Thymus (tissue), 14 donors: ENCODE measurements at places on chromosomes 4 and X. TPM values are rescaled to one million over a fixed set of nuclear protein-coding genes. Genes with fewer than 3 reads are reported as not detected.

The HSD17B13 gene
- 0.14 TPM for total RNA-seq

DNA sequence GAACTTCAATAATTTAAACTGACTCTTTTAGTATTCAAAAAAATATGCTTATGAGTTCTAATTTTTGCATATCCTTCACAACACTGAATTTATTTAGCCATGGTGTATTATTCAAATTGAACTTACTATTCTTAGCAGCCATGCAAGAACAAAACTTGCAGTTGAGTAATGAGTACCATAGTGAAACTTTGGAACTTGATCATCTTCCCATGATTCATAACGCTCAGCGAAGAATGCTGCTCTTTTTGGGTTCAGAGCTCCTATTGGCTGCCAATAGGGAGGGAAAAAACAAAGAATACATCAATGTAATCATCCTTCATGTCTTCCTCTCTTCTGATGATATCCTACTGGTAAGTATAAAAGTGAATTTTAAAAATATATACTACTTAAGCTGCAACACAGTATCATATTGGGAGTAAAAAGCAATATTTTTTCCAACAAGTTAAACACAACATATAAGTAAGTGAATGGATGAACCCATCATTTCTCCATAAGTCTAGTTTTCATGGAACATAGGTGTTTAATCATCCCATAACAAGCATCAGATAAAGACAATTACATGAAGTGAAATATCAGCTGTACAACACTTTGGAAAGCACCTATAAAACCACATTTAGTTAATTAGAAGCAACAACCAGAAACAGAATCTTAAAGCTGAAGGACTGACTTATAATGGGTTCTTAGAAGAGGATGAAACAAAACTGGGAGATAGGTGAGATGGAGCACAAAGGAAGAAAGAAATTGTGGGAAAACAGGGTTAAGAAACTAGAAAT lies 145.2 kb upstream of the MAB21L2 start:
- no peaks in the 10 kb centered on the region for H3K36me3 ChIP-seq
- no peak overlapping the region for H3K27ac ChIP-seq
- no peaks in the 10 kb centered on the region for H3K27me3 ChIP-seq
- H3K4me1 ChIP-seq: no peaks in the 10 kb centered on the region
- DNase-seq: no peak
- H3K4me3 ChIP-seq: no peak overlapping the region

The ELF4 gene
- 9.1 TPM for total RNA-seq

The PGAM4 gene
- 0.14 TPM for total RNA-seq

DNA sequence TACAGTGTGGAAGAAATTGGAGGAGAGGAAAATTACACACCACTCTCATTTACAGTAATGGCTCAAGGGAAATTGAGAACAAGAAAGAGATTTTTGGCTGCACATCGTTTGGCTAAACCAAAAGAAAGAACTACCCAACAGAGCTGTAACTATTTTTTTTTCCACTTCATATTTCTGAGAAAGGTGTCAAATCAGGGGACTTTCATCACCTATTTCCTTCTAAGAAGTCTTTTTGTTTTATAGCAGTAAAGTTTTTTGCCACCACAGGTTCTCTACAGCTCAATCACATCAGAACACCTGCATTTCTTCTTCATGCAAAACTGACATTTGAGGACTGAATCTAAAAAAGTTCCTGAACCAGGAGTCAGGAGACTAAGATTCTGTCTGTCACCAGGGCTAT lies 57.5 kb upstream of the TNIP3 start:
- no peaks in the 10 kb centered on the region for H3K36me3 ChIP-seq
- H3K27ac ChIP-seq: no peak overlapping the region
- no peaks in the 10 kb centered on the region for H3K4me1 ChIP-seq
- H3K27me3 ChIP-seq: no peaks in the 10 kb centered on the region

The ASB5 gene
- under 0.01 TPM for total RNA-seq

DNA sequence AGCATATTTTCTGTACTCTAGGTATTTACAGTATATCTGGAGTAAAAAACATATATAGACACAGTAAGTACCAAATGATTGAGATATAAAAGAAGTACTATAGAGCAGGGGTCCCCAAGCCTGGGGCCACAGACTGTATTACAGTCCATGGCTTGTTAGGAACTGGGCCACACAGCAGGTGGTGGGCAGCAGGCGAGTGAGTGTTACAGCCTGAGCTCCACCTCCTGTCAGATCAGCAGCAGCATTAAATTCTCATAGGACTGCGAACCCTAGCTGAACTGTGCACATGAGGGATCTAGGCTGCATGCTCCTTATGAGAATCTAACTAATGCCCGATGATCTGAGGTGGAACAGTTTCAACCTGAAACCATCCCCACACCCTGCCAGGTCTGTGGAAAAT lies 300.7 kb downstream of the NR3C2 start:
- H3K27me3 ChIP-seq: no peaks in the 10 kb centered on the region
- no peak for DNase-seq
- no peaks in the 10 kb centered on the region for H3K36me3 ChIP-seq

- H3K27me3 ChIP-seq: no peaks in the 10 kb centered on the region
- H3K36me3 ChIP-seq: no peaks in the 10 kb centered on the region
- no peaks in the 10 kb centered on the region for H3K4me1 ChIP-seq
- no peak overlapping the region for H3K4me3 ChIP-seq
- H3K27ac ChIP-seq: no peak overlapping the region
- DNase-seq: no peak
Observed at GRCh38 chrX:108270280-108270679, 167.9 kb downstream of the COL4A6 start.

DNA sequence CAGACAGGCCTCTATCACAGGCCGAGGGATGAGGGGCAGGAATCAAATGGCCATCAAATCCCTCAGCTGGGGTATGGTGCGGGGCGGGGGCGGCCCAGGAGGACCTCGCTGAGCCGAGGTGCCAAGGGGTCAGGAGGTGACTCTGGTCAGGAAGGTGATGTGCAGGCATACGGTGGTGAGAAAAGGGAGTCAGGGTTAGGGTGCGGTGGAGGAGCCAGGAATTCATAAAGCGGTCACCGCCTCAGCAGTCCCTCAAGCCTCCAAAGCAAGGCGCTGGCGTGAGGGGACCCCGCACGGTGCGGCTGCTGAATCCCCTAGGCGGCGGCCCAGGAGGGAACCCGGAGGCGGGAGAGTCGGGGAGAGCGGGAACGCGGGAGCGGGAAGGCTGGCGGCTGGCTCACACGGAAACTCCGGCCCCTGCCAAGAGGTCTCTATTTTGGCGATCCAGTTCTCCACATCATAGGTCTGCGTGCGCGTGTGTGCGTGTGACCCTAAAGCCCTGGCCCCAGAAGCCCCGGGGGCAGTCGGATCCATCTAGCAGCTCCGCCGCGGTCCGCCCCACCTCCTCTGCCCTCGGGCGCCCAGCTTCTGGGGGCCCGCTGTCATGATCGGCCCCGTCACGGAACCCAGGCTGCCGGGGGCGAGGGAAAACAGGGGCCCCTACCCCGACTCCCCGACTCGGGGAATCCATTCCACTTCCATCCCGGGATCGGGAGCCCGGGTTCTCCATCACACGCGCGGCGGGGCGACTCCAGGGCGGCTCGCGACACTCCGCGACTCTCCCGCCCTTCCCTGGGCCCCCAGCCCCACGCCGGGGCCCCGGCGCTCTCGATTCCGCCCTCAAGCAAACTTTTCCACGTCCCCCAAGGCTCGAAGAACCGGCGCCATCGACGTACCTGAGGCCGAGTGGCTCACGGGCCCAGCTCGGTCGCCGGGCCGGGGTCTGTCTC lies 593 bp downstream of the ELF4 start:
- no peaks in the 10 kb centered on the region for H3K36me3 ChIP-seq
- H3K27me3 ChIP-seq: no peaks in the 10 kb centered on the region
- peak overlapping the region; percentile 67 for H3K4me3 ChIP-seq
- H3K4me1 ChIP-seq: peaks cover 4% of the 10 kb centered on the region
- DNase-seq: no peak

The SSX2B gene
- not detected for total RNA-seq

DNA sequence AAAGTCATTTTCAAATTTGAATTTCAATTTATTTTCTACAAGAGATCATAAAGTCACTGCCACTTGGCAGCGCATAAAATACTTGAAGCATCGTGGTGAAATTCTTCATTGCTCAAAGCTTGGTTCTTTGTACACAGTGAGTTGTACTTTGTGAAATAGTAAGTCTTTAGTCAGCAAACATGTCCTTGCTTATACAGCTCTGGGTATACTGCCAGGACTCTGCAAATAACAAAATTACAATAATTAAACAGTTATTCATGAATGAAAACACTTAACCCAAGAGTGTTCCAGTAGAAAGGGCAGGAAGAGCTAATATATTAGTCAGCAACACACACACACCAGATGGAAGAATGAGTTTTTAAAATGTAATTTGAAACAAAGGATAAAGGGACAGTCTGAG lies 1300.9 kb upstream of the DIAPH2 start:
- H3K27ac ChIP-seq: no peak overlapping the region
- DNase-seq: no peak
- no peaks in the 10 kb centered on the region for H3K27me3 ChIP-seq
- H3K4me3 ChIP-seq: no peak overlapping the region

GRCh38 chr4:2426069-2426397 lies 7.3 kb downstream of the CFAP99 start:
- H3K27me3 ChIP-seq: no peaks in the 10 kb centered on the region
- H3K4me1 ChIP-seq: no peaks in the 10 kb centered on the region
- H3K27ac ChIP-seq: no peak overlapping the region
- H3K36me3 ChIP-seq: no peaks in the 10 kb centered on the region

GRCh38 chr4:162707962-162708361 lies 458.7 kb downstream of the NAF1 start:
- DNase-seq: no peak
- H3K27me3 ChIP-seq: no peaks in the 10 kb centered on the region
- H3K4me1 ChIP-seq: no peaks in the 10 kb centered on the region
- no peaks in the 10 kb centered on the region for H3K36me3 ChIP-seq
- no peak overlapping the region for H3K4me3 ChIP-seq
- H3K27ac ChIP-seq: no peak overlapping the region

- H3K36me3 ChIP-seq: no peaks in the 10 kb centered on the region
- no peak for DNase-seq
- no peak overlapping the region for H3K4me3 ChIP-seq
- H3K27me3 ChIP-seq: no peaks in the 10 kb centered on the region
- no peaks in the 10 kb centered on the region for H3K4me1 ChIP-seq
Observed at GRCh38 chr4:99857307-99857706, 36.9 kb downstream of the LAMTOR3 start.

The MAGEE1 gene
- 0.85 TPM for total RNA-seq

GRCh38 chrX:44484607-44485146 lies 58.0 kb downstream of the FUNDC1 start:
- no peak overlapping the region for H3K27ac ChIP-seq
- no peak for DNase-seq

The SLC6A14 gene
- 0.09 TPM for total RNA-seq

- no peak for DNase-seq
- H3K27me3 ChIP-seq: no peaks in the 10 kb centered on the region
- H3K27ac ChIP-seq: no peak overlapping the region
- H3K36me3 ChIP-seq: no peaks in the 10 kb centered on the region
Observed at GRCh38 chr4:177492022-177492421, 49.8 kb upstream of the AGA start.

DNA sequence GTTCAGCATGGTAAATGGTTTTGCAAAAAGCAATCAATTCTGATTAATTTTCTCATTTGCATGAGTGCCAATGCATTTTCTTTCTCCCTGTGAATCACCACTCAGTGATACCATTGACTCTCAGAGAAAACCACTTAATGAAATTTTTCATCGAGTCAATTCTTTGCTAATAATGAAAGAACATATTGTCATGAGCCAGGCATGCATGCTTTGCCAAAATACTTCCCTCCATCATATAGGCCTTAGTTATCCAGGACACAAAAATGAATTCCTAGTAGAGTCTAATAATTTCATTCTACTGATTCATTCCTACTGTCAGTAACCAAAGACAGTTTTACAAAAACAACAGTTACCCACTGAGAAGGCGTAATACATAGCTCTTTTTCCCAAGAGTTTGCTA lies 680.0 kb downstream of the TRIML1 start:
- no peaks in the 10 kb centered on the region for H3K4me1 ChIP-seq
- H3K27ac ChIP-seq: no peak overlapping the region
- H3K4me3 ChIP-seq: no peak overlapping the region
- no peaks in the 10 kb centered on the region for H3K36me3 ChIP-seq

The UGT2B15 gene
- 0.05 TPM for total RNA-seq

GRCh38 chr4:2259036-2259540 lies 2.8 kb downstream of the MXD4 start:
- peaks cover 61% of the 10 kb centered on the region for H3K36me3 ChIP-seq
- no peak overlapping the region for H3K4me3 ChIP-seq
- no peak for DNase-seq
- H3K27ac ChIP-seq: no peak overlapping the region

DNA sequence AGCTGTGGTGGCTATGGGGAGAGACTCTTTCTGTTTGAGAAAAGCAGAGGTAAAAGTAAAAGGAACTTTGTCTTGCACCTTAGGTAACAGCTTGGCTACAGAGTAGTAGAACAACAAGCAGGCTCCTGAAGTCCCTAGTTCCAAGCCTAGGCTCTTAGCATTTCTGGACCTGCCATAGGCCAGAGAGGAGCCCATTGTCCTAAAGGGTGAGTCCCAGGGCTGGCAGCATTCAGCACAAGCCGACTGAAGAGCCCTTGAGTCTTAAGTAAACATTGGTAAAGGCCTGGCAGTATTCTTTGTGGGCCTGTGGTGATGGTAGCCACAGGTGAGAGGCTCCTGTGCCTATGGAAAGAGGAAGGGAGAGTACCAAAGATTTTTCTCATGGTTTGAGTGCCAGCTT lies 38.2 kb downstream of the CSN3 start:
- no peaks in the 10 kb centered on the region for H3K27me3 ChIP-seq
- H3K4me1 ChIP-seq: no peaks in the 10 kb centered on the region
- no peak overlapping the region for H3K4me3 ChIP-seq

- H3K36me3 ChIP-seq: no peaks in the 10 kb centered on the region
- no peak overlapping the region for H3K4me3 ChIP-seq
- peaks cover 29% of the 10 kb centered on the region for H3K4me1 ChIP-seq
- no peak for DNase-seq
- H3K27me3 ChIP-seq: no peaks in the 10 kb centered on the region
Observed at GRCh38 chr4:76987685-76988084, 38.1 kb downstream of the SEPTIN11 start.

The STPG2 gene
- 0.24 TPM for total RNA-seq

DNA sequence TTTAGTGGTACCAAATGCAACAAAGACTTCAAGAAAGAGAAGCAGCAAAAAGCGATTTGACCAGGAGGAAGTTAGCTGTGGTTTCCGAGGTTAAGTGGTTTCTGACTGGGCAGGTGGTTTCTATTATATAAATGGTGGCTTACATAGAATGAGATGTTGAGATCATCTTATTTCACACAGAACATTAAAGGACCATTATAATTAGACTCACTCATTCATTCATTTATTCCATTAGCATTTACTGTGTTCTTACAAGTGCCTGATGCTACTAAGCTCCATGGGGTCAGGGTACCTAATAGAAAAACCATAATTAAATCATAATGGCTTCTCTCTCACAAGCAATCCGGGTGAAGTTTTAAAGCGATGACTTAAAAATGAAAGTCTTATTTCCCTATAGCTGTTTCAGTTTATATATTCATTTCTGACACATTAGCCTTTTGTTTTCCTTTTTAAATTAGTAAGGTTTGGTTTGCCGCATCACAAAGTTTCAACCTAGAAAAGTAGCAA lies 10.6 kb downstream of the TSPAN6 start:
- no peaks in the 10 kb centered on the region for H3K36me3 ChIP-seq
- DNase-seq: peak; percentile 28
- H3K4me1 ChIP-seq: no peaks in the 10 kb centered on the region
- no peak overlapping the region for H3K27ac ChIP-seq
